Large intestine (tissue), 12 donors: ENCODE measurements at places on chromosomes 12 and 14. TPM values are rescaled to one million over a fixed set of nuclear protein-coding genes. Genes with fewer than 3 reads are reported as not detected.
A peak's percentile ranks its signal among the peaks of the same experiment; 100 is the strongest.

CCDC197 gene
- polyA plus RNA-seq = not detected

C12orf60 gene
- 1.8 TPM for polyA plus RNA-seq

GRCh38 chr12:64890873-64891468 is 66.5 kb downstream of the TBC1D30 start:
- H3K27me3 ChIP-seq = no peaks in the 10 kb centered on the region
- no peaks in the 10 kb centered on the region for H3K4me1 ChIP-seq
- H3K36me3 ChIP-seq = no peaks in the 10 kb centered on the region
- peak; percentile 56 for DNase-seq

- no peak overlapping the region for H3K27ac ChIP-seq
- no peaks in the 10 kb centered on the region for H3K4me1 ChIP-seq
- H3K36me3 ChIP-seq = peaks cover 51% of the 10 kb centered on the region
- H3K4me3 ChIP-seq = no peak overlapping the region
- no peak for DNase-seq
Measured at GRCh38 chr12:106329231-106329982, 26.9 kb downstream of the TCP11L2 start.

DNA sequence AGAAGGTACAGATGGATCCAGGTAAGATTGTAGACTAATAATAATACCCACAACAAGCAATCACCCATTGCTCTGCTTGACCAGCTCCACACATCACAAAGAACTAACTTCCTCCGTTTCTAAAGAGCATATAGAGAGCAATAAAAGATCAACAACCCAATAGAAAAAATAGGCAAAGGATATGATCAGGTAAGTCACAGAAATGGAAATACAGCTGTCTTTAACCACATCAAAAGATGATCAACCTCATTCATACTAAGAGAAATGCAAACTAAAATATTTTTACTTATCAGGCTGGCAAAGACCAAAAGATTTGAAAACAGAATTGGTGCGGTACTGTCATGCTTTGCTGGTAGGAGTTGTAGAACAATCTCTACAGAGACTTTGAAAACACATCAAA is 8.9 kb downstream of the C2CD5 start:
- no peaks in the 10 kb centered on the region for H3K27me3 ChIP-seq
- no peak overlapping the region for H3K4me3 ChIP-seq
- DNase-seq = no peak
- no peak overlapping the region for H3K27ac ChIP-seq
- H3K4me1 ChIP-seq = no peaks in the 10 kb centered on the region

GRCh38 chr12:109817627-109818231 is 15.5 kb downstream of the TRPV4 start:
- H3K27ac ChIP-seq = no peak overlapping the region
- no peak for DNase-seq
- no peaks in the 10 kb centered on the region for H3K4me1 ChIP-seq
- H3K4me3 ChIP-seq = no peak overlapping the region
- H3K36me3 ChIP-seq = no peaks in the 10 kb centered on the region
